NCI-H774 (cell line): ENCODE measurements at places on chromosomes 4 and X.

GRCh38 chr4:42655921-42656678 lies 805 bp downstream of the ATP8A1 start:
- DNase-seq: no peak

GRCh38 chr4:39043861-39044363 lies 11.7 kb upstream of the TMEM156 start:
- DNase-seq: no peak

GRCh38 chrX:69120476-69120875 lies 44.8 kb downstream of the PJA1 start:
- DNase-seq: no peak

- DNase-seq: no peak
Observed at GRCh38 chr4:81586706-81587105, 115.0 kb upstream of the RASGEF1B start.

DNA sequence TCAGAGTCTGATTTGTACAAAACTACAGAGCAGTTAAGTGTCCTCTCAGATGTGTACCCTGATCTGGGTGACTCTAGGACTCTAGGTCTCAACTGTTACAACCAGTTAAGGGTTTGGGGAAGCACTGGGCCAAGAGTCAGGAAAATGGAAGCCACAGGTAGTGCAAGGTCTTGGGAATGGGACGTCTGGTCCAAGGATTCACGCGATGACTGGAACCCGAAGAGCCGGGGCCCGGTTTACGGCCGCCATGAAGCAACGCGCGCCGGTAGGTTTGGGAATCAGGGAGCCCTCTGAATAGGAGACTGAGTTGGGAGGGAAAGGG lies 321 bp upstream of the HPRT1 start:
- DNase-seq: no peak

GRCh38 chrX:118802857-118803256 lies 20.8 kb upstream of the ZCCHC12 start:
- no peak for DNase-seq

DNA sequence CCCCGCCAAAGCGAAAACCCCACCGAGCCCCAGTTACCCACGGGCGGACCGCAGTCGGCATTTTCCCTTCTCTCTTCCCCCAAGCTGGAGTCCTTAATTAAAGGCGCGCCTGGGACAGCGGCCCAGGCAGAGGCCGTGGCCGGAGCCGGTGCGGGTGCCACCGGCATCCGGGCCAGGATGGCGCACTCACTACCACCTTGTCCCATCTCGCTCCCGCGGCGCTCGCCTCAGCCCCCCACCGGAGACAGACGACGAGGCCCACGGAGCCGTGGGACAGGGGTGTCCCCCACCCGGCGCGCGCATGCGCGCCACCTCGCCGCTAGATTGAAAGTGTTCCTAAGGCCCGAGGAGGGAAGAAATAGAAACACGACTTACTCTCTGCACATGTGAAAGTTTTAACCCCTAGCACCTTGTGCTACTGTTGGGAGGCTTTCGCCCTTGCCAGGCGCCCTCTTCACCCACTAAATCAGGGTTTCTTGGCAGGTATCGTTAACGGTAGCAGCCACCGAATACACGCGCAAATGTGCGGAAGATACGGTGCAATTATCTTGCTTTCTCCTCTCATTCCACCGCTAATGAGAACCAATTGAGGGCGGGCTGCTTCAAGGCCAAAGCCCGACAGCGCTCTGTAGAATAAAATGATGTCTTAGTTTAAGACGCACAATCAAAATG lies 64.3 kb upstream of the CCDC160 start:
- DNase-seq: no peak

GRCh38 chrX:35786271-35786670 lies 11.9 kb upstream of the MAGEB16 start:
- DNase-seq: no peak

GRCh38 chr4:173235050-173235449 lies 66.4 kb downstream of the GALNT7 start:
- no peak for DNase-seq
